ENCODE measurements at places on chromosomes 5 and 9.

DNA sequence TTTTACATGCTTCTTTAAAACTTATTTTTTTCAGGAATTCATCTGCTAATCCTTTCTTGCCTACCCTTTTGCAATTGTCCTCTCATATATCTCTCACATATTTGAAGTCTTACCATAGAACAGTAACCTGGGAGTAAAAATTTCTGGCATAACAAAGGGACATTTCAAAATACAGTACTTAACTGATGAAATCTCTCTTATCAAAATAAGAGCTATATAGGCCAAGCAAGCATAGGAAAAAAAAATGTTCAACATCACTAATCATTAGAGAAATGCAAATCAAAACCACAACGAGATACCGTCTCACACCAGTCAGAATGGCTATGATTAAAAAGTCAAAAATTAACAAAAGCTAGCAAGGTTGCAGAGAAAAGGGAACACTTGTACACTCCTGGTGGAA, 2062.7 kb upstream of the CDH6 start:
- no peak for DNase-seq

DNA sequence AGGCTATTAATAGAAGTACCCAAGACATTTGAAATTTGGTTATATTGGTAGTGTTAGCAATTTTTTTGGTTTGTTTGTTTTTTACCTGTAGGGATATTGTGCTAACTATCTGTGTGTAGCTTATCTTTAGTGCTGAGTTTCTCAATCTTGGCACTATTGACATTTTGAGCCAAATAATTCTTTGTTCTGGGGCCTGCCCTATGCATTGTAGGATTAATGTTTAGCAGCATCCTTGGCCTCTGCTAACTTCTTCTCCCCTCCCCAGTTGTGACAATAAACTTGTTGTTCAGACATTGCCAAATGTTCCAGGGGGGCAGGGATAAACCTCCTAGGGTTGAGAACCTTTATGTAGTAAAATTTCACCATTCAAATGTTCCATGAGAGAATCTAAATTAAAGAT, 4.0 kb downstream of the FBXO4 start:
- DNase-seq, result no peak

- no peak for DNase-seq
Measured at GRCh38 chr9:97919217-97919813, 3.0 kb downstream of the TRMO start.

GRCh38 chr9:33277484-33277883, 12.6 kb downstream of the CHMP5 start:
- no peak for DNase-seq

- DNase-seq, result no peak
Measured at GRCh38 chr5:179866241-179867078, 7.8 kb upstream of the MRNIP start.
